ENCODE measurements at places on chromosomes 6 and 20.

DNA sequence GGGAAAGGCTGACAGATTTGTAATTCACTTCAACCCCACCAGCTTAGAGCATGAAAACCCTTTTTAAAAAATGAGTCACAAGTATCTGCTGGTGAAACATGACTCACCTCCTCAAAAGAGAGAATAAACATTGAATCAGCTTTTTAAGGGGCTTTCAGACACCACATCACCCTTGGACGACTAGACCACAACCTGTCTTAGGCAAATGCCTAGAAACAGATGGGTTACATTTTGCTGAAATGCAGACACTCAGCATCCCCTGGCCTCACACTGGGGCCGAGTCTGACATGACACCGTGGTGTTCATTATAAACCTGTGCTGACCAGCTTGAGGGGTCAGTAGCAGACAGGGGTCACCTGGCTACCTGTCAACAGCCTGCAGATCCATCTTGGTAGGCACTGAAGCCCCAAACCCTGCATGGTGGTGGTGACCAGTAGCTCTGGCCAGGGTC is 175.3 kb upstream of the CST7 start:
- DNase-seq, result peak; percentile 80

DNA sequence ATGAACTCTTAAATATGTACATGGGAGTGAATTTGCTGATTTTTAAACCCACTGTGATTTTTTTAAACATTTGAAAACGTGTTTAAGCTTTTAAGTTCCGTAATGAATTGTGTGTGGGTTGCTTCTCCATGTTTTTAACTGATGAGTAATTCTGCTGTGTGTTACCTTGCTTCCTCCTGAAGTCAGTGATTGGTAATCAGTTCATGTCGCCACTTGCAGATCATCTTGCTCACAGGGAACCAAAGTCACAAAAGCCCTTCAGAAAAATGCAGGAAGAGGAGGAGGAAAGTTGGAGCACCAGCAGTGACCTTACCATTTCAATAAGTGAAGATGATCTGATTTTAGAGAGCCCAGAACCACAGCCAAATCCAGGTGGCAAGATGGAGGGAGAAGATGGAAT is 36.7 kb downstream of the KIZ start:
- no peak for DNase-seq

- DNase-seq, result peak; percentile 63
Observed at GRCh38 chr6:26156850-26157250, 69.6 kb downstream of the HFE start.

GRCh38 chr6:13351271-13351670 is 22.9 kb upstream of the TBC1D7 start:
- no peak for DNase-seq

GRCh38 chr6:142833054-142833453 is 111.9 kb downstream of the HIVEP2 start:
- peak; percentile 96 for DNase-seq

DNA sequence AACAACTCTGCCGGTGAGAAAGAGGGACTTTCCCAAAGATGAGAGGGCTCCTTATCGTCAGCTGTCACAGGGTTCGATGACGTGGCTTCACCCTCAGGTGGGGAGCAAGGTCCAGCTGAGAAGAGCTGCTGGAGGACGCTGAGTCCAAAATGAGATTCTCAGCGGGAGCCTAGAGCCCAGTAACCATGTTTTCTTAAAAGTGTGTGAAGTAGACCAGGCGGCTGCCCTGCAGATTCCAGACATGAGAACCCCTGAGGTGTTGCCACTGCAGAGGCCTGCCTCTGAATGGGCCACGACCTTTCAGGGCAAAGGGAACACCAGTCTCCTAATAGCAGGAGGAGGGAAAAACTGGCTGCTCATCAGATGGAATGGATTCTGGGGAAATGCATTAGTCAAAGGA is 375.1 kb downstream of the BTBD9 start:
- DNase-seq, result no peak

DNA sequence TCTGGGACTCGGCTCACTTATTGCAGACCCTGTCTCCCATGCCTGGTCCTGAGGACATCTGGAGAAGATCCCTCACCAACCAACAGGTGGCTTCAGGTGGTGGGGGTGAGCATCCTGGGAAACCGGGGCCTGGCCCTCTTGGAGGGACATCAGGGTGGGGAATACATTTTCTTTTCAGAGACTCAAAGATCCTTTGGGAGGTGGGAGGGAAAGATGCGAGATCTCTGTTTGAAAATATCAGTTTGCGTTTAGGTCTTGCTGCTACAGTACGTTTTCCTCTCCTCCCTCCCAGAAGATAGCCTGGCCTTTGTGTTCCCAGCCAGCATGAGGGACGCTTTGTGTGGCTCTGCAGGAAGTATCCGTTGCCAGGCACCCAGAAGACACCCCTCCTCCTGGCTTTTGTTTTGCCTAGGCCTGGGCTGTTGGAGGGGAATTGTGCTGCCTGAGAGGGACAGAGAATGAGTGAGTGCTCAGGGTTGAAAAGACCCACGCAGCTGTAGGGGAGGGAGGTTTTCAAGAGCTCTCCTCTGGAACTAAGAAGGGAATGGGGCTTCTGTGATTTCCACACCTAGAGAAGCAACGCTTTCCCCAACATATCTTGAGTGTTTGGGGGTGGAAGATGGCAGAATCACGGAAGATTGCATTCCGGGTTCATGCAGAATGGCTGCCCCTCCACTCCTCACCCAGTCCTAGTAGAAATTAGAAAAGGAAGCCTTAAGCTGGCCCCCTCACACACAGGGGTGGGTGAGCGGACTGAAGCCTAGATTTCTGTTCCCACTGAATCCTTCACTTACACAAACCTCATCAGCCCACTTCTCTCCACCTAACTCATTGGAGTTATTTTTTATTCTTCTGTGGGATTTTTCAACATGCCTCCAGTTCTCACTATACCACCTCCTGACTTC is 22.0 kb upstream of the SLC2A12 start:
- DNase-seq, result no peak

DNA sequence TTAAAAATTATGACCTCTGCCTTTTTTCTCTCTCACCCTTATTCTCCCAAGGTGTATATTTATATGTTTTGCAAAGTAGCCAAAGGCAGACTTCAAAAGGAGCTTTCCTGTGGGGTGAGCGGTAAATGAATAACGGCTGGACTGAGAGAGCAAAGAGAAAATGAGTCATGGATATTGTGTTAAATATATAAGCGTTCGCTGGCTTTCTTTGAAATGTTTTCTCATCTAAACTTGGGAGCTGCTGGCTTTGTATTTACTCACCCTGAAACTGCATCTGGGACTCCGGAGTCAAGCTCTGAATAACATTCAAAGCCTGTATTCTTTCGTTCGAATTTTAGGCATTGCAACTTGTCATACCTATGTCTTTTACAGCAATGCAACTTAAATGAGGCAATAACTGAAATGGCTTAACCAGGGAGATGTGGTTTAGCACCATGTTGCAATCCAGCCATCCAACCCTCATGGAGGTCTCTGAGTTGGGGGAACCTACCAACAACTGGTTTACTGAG is 32.0 kb downstream of the ATXN1 start:
- peak; percentile 61 for DNase-seq

GRCh38 chr20:34312024-34312460 is 8.9 kb upstream of the AHCY start:
- DNase-seq, result no peak

GRCh38 chr20:47337413-47337812 is 19.1 kb downstream of the ZMYND8 start:
- no peak for DNase-seq

DNA sequence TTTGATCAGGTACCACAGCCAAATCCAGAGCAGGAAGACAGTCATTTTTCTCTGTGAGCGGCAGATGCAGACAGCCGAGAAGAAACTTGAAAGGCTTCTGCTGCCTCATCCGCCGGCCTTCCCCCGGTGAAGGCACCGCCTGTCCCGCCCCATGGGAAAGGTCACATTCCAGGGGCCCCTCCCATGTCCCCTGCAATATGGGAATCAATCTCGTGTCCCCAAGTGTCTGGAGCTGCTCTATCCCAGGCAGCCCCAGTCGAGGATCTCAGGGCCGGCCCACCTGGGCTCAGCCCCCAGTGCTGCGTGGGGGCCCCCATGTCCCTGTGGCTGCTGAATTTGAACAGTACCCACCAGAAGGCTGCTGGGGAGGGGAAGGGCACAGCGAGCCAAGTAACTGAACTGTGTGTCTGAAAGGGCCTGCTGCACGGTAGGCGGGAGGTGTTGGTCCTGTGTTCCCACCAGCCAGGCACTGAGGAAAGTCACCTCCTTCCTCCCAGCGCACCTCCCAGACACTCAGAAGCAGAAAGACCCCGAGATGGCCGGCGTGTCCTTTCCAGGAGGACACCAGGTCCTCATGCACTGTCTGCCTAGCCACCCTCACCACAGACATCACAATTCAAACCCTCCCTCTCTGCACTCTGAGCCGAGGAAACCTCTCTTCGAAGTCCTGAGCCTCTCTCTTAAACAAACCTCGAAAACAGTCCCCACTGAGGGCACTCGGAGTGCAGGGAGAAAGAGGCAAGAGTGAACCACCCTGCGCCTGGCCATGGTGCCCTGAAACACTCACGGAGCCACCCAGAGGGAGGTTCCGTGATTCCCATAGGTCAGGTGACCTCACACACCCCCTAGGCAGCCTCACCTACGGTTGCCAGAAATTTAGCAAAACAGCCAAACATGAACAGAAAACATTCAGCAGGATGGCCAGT is 99.3 kb downstream of the PSMB1 start:
- DNase-seq, result no peak

GRCh38 chr20:35502352-35502751 is 27.1 kb downstream of the C20orf173 start:
- no peak for DNase-seq

GRCh38 chr6:131383421-131384411 is 189.3 kb upstream of the ARG1 start:
- peak; percentile 31 for DNase-seq

- peak; percentile 28 for DNase-seq
Observed at GRCh38 chr6:132494954-132495353, 18.0 kb downstream of the STX7 start.

DNA sequence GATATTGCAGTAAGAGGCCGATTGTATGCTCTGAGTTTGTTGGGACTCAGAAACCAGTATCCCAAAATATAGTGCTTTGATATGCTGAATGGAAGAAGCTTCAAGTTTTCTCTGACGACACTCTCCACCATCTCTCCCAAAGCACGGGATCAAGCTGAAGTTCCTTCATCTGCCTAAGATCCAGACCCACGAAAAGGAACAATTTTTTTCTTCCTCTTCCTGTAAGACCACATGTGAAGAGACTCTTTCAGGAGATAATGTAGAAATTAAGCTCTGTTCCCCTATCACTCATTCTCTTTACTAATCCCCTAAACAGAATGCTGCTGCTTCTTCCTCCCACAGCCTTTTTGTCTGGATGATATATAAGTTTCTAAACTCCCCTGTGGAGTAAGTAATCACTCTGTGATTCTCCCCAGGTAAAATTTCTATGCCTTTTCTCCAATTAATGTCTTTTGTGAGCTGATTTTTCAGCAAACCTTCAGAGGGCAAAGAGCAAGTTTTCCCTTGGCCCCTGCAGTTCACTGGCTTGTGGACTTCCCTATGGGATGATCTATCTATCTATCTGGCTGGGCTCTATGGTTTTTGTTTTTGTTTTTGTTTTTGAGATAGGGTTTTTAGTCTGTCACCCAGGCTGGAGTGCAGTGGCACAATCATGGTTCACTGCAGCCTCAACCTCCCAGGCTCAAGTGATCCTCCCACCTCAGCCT is 13.5 kb upstream of the PNRC1 start:
- no peak for DNase-seq

DNA sequence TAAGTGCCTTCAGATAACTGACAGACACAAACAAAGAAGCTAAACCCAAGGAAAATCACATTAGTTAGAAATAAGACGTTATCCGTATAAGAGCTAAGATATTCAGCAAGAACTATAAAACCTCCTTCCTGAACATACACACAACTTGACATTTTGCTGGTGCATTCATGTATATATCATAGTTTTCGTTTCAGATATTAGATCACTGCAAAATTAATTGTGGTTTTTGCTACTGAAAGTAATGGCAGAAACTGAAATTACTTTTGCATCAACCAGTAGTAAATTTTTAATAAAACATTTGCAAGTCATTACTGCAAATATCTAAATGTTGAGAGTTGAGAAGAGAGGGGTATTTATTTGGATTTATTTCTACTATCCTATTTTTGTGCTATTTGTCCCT is 26.1 kb upstream of the KCNQ5 start:
- no peak for DNase-seq

DNA sequence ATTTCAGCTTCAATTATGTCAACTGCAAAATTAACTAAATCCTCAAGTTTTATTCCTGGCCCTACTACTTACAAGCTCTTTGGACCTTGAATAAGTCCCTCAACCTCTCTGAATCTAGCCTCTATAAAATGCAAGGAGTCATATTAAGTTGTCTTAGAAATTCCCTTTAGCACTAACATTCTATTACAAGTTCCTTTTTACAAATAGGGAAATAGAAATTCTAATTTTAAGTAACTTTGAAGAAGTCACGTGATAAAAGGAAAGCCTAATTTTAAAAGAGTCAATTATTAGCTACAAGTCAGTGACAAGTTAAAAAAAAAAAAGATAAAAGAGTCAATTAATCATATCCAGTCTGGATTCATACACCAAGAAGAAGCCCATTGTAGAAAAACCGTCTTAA is 24.6 kb upstream of the GTF3C6 start:
- DNase-seq, result no peak

DNA sequence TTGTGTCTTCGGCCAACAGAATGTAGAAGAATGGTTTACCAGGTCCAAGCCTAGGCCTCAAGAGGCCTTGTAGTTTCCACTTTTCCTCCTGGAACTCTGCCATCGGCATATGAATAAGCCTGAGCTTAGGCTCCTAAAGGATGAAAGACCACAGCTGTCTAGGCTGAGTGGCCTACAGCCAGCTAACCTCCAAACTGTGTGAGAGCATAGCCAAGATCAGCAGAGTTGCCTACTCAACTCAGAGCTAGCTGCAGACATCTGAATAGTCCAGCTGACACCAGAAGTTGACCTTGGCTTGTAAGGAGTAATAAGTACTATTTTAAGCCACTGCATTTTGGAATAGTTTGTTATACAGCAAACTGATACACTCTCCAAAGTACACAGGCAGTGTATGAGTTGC is 52.6 kb upstream of the SMIM29 start:
- DNase-seq, result peak; percentile 61

DNA sequence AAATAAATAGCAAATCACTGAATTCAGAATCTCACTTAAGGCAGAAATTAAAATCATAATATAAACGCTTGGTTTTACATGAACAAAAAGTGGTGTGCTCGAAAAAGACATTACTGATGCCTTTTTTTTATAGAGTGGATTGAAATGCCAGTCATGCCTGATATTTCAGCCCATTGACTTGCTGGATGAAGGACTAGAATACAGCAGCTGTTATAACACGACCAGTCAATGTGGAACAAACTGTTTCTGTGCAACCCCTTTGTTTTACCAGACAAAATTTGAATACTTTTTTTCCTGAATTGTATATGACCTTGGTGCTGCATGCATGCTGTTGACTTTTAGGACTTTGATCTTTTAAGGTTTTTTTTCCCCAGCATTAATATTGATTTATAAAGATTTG is 150.0 kb downstream of the QKI start:
- DNase-seq, result no peak

DNA sequence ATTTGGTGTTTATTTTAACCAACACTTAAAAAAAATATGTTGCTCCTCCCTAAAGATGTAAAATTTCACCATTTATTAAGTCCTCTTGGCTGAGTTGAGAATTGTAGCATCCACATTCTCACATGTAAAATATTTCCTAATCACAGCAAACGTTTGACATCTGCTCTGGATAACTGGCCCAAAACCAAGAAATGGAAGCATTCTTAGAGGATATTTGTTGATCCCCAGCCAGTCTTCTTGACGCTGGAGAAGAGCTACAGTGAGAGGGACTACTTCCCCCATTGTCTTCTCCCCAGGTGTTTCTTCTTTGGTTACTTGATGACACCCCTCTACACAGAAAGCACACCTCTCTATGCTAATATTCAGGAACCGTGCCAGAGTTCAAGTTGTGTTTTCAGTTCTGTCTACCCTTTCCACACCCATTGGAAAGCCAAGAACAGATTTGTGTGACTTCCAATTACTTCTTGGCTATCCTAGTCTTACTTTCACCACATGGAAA is 454.5 kb upstream of the JAG1 start:
- DNase-seq, result peak; percentile 74

All from EH (cell line).